Brain pericyte (primary cell): ENCODE measurements at places on chromosomes 1 and 21.

DNA sequence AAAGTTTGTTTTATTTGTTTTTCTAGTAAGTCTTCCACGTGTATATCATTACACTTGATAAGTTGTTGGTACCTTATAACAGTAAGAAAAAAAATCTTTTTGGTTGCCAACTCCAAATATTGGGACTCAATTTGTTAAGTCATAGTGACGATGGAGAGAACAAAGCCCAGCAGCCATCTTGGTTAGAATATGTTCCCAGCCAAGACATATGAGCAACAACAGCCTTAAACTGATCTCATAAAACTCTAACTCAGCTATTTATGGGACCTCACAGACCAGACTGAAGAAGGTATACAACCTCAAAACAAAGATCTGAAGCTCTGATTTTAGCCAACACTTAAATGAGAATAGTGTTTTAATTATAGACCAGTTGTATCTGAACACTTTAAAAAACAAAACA, 281.3 kb downstream of the VAV3 start:
- no peak for DNase-seq

DNA sequence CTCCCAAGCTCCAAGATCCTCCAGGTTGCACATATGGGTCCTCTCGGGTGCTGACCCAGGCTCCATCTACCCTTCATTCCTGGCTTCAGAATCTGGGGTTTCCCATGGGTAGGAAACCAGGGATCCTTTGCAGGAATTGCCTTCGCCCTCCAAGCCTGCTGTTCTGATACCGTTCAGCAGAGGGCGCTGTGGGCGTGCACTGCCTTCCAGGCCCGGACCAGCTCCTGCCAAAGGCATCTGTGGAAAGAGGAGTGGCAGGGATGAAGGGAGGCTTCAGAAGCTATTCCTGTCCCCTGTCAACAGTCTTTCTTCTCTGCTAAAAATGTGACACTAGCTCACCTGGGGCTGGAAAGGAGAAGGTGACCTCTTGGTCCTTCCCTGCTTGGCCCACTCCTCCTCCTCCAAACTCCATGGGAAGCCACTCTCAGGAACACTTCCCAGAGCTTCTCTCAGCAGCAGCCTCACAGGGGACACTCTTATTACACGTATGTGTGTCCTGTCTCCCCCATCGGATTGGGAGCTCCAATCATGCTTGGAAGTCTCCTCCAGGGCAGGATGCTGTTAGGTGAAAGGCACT, 71.2 kb downstream of the VWA5B1 start:
- no peak for DNase-seq

- no peak for DNase-seq
Observed at GRCh38 chr1:231091831-231092301, 51.8 kb upstream of the FAM89A start.

GRCh38 chr1:51750729-51751128, 127.8 kb downstream of the NRDC start:
- DNase-seq = no peak

DNA sequence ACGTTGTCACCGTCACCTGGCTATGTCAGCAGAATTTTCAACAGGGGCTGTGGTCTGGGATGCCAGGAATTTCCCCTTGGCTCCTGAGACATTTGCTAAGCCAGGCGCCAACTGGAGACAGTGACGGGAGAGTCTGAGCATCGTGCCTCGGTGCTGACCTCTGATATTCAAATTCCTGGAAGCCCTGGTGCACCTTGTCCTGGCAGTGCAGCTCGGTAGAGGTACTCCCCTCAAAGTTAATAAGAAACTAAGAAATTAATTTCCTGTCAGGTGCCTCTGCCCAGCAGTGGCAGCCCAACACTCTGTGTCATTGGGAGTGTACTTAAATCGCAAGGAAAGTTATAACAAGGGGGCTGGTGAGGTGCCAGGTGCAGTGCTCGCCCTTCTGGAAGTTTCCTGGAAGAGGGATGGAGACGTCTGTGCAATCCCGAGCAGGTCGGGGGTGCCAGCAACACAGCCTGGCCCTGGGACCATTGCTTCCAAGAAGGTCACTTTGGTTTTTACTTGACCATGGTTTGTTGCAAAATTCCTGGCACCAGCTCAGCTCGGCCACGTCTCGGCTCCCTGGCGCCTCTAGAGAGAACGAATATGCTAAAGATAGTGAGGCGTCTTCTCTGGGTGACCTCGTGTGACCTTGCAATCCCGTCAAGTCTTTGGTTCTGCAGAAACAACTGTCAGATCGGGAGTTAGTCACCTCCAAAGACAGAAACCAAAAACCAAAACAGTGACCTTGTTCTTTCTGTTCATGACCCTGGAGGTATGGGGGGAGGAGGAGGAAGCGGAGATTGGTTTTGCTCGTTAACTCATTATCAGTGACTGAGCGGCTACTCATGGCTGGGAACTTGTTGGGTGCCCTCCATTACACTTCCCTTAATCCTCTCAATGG, 149.5 kb upstream of the VAMP3 start:
- no peak for DNase-seq
